ENCODE measurements at places on chromosomes 11 and 22.

DNA sequence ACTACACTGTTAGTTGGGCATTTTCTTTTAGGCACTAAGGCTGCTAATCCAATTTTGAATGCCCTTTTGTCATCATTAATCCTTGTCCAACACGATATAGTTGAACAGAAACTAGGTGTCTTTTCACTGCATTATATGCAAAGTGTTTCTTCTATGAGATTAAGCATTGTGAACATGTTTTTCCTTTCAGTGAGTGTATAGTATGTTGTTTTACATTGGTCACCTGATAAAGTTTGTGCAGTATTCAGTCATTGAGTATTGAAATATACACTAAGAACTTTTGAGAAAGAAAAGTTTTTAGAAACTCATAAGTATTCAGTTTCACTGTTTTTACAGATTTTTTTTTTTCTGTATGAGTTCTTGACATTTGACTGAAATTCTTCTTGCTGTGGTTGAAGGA lies 59.0 kb downstream of the ZC3H12C start:
- no peak for DNase-seq

GRCh38 chr11:88307749-88308425 lies 29.6 kb downstream of the CTSC start:
- no peak for DNase-seq

GRCh38 chr11:76194872-76195668 lies 11.2 kb downstream of the WNT11 start:
- DNase-seq, result no peak

- DNase-seq, result no peak
Measured at GRCh38 chr22:26550498-26551033, 38.3 kb upstream of the TFIP11 start.

DNA sequence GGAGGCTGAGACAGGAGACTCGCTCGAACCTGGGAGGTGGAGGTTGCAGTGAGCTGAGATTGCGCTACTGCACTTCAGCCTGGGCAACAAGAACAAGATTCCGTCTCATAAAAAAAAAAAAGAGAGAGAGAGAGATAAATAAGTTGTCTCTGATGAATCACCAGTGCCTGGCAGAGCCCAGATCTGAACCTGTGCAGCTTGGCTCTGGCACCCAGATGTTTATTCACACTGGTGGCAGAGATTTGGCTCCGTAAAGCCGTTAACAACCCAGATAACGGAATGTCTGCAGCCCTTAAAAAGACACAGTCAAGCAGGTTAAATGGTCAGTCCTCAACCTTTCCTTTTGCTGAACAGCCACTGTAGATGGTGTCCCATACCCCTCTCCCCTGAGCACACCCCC lies 33.5 kb upstream of the RTL6 start:
- DNase-seq, result no peak

DNA sequence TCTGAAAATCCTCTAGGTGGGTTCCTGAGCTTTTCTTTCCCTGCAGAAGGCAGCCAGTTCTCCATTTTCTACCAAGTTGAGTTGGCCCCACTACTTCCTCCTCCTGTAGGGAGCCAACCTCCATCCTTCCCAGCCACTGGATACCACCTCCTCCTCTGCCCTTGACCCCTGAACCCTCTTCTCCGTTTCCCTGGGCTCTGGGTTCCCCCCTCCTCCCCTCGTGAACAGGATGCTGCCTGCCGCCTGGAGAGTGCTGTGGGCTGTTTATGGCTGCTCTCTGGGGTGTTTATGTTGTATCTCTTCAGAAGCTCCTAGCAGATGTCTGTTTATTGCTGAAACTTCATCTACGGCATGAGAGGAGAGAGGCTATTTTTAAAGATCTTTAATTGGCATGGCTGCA lies 8.6 kb downstream of the MICAL2 start:
- no peak for DNase-seq

GRCh38 chr11:18383388-18384156 lies 10.8 kb upstream of the LDHA start:
- peak; percentile 98 for DNase-seq

GRCh38 chr22:21000207-21000986 lies 1.5 kb downstream of the THAP7 start:
- no peak for DNase-seq

- DNase-seq, result no peak
Measured at GRCh38 chr22:30283342-30283741, 6.0 kb downstream of the CASTOR1 start.

DNA sequence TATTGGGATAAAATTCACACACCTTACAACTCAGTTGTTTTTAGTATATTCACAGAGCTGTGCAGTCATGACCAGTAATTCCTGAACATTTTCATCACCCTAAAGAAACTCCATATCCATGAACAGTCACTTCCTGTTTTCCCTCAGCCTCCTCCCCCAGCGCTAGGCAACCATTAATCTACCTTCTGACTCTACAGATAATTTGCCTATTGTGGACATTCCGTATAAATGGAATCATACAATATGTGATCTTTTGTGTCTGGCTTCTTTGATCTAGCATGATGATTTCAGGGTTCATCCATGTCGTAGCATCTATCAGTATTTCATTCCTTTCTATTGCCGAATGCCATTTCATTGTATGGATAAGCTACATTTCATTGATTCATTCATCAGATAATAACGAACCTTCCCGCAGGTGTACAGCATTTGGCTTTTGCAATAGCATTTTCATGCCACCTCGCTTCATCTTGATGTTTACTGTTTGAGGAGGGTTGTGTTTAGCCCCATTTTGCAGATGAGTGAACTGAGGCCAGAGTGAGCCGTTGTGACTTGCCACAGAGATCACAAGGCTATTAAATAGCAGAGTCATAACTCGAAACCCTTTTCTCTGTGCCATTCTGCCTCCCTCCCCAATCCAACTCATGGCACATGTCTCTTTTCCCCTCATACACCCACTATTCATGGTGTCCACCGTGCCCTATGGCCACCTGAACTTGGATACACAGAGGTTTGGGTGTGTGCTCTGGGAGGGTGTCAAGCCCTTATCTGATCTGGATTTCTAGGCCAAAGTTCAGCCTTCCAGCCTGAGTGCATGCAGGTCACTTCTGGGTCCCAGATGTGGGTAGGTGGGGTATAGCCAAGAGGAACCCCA lies 11.1 kb upstream of the MYH9 start:
- no peak for DNase-seq

DNA sequence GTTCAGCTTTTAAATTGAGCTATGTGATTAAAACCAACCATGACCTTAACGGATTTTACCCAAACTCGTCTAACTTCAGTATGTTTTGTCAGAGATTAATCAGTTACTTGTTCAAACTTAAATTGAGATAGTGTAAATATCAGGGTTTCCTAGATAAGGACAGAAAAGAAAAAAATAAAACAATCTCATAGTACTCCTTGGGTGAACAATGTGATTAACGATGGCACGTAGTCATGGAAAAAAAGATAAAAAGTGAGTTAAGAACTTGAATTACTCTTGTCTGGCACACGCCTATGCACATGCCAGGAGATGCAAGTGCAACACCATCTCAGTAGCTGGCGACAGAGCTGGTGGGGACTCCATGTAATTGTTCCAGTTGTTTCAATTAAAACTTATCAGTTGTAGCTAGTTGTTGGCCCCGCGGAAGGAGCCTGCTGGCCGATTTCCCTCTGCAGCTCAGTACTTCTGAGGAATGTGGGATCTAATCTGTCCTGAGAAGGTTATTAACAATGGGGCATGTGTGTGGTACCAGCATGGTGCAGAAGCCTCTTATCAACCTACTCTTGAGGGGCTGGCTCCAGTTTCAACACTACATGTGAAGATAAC lies 3.0 kb downstream of the RASSF10 start:
- no peak for DNase-seq

GRCh38 chr22:49197505-49197904 lies 630.2 kb downstream of the BRD1 start:
- no peak for DNase-seq

DNA sequence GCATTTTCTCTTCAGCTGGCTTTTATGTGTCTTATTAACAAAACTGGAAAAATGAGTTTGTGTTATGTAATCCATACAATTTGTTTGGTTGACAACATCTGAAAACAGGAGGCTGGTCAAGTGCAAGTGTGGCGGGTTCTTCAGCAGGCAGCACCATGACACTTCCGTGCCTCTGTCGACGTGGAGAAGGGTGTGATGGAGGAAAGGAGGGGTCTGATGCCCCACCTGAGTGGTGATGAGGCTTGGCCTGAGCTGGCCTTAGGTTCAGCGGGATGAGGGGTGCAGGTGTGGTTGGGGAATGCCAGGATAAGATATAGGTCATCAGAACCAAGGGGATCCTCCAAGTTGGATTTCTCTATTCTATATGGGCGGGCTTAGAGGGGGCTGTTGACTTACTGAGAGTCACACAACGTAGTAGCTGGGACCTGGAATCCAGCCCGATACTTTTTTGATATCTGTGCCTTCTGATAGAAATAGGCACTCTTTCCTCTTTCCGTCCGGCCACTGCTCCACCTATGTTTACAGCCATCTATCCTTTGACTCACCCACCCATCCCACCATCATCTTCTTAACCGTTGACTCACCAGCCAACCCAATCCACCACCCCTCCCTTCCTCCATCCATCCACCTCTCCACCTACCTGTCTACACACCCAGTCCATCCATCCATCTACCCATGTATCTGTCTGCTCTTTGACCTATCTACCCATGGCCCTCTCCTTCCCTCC lies 29.0 kb downstream of the SHANK3 start:
- DNase-seq, result no peak

- no peak for DNase-seq
Measured at GRCh38 chr11:11383995-11384394, 30.9 kb upstream of the CSNK2A3 start.

GRCh38 chr11:46345131-46345597 lies 2.1 kb upstream of the DGKZ start:
- DNase-seq, result no peak

- DNase-seq, result no peak
Measured at GRCh38 chr11:45614196-45614828, 51.1 kb downstream of the CHST1 start.

GRCh38 chr11:30381879-30382278 lies 59.0 kb downstream of the ARL14EP start:
- no peak for DNase-seq

- DNase-seq, result no peak
Measured at GRCh38 chr22:38023045-38023444, 34.2 kb upstream of the PICK1 start.

DNA sequence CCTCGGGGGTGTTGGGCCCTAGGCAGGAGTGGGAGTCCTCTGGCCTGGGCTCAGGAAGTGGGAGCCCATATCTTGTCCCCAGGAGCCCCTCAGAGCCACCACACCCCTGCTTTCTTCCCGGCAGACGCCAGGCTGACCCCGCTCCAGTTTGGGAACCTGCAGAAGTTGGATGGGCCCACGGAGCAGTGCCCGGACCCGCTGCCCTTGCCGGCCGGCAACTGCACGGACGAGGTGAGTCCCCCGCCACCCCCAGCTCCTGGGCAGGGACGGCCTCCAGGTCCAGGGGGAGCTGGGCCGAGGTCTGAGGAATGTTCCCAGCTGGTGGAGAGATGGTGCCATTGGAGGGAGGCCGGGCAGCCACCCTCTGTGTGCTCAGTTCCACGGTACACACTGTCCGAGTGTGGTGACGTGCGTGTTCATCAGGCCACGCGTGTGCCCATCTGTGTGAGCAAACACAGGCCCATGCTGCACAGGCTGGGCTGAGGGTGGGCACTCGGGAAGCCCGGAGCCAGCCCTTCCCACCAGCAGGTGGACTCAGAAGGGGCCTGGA lies 4.8 kb downstream of the MUC5B start:
- no peak for DNase-seq

- DNase-seq, result no peak
Measured at GRCh38 chr11:96753997-96754396, 364.2 kb downstream of the JRKL start.

DNA sequence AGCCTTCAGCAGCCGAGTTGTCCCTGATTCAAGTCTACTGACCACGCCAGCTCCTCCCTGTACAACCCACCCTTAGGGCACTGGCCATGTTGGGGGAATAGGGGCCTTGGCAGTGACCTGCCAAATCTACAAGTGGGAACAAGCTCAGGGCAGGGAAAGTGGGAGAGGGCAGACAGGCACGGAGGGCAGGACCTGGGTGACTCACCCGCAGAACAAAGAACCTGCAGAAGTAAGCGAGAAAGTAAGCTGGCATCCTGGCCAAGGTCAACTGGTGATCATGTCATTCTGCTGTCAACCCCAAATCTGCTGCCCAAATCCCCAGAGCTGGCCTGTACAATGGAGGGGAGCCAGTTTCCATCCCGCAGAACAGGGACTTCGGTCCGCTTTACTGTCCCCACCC lies 7.9 kb upstream of the SCGB1A1 start:
- no peak for DNase-seq

DNA sequence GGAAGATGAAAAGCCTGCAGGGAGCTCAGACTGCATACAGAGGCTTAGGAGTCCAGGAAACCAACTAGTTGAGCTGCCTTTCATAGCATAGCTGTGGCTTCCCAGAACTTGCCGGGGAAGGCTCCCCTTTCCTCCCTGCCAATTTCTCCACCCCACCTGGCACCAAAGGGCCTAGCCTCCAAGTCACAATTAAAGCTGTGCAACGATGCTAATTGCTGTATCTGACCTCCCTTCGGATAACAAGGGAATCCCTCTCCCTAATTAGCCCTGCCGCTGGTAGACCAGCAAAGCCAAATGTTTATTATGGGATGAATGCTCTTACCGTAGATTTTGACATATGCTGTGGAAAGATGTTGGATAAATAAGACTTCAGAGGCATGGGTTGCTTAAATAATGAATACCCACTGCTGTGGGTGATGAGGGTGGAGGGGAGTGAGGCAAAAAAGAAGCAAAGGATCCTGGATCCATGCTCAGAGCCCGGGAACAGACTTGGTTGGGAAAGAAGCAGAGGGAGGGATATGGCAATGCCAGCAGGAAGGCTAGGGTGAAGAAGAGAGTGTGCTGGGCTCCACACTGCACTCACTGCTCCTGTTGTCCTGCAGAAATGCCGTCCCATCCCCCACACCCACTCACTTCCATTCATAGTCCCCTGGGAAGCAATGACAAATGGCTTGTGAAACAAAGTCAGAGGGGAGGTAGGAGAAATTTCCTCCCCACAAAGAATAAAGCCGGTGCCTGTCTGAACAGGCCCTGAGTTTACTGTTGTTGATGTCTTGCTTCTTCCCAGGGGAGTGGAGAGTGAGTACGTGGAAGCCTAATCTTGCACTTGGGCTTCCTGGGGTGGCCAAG lies 608.1 kb upstream of the CADM1 start:
- no peak for DNase-seq
